Omental fat pad (tissue), 4 donors: ENCODE measurements at places on chromosomes 3 and 15.

DNA sequence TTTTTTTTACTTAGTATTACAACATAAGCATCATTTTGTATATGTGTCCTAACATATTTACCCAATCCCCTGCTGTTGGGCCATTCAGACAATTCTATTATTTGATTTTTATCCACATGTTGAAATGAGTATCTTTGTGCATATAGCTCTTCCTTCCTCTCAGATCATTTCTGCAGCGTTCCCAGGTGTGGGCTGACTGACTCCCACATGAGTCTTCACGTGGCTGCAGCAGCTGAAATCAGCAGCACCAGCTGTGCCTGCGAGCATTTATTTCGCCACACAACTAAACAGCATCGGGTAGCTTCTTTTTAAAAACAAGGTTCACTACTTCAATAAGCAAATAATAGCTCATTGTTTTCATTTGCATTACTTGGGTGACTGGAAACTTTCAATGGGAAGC is 44.5 kb upstream of the PDE8A start:
- DNase-seq, result no peak

DNA sequence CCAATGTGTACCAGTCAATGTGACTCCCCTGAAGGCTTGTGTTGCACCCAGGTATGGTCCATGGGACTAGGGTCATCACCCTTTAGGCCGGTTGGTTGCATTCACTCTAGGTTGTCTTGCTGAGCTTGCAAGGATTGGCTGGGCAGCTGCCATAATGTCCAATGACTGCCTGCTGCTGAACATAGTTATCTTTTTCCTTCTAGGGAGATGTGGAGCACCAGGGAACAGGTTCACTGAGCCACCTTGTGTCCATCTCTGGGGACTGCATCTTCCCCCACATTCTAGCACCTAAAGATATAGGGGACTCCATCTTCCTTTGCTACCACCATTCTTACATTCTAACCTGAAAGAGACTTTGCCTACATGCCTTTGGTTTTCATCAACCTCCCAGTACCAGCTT is 580.4 kb upstream of the TBL1XR1 start:
- DNase-seq, result no peak

DNA sequence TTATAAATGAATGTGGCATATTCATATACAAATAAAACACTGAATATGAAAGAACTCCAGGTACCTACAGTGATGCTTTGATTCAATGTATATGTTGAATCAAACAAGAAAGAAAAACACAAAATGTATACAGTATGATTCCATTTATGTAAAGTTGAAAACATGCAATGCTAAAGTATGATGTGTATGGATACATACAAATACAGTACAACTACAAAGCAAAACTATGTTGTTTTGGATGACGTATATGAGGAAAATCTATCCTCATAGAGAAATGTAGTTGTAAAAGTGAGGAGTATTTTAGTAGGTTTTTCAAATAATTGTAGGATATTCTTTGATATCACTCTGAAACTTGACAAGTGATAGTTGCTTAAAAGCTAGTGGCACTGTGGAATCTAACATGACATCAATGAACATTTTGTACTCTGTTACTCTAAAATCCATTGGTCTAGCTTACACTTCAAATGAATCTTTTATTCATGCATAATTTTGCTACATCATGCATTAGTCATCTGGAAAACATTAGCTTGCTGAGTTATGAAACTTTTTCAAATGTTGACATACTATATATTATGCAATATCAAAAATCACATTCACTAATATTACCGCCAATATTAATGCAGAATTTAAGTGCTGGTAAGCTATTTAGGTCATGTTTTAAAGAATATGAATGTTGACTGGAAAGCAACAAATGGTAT is 278.1 kb upstream of the CHRNA7 start:
- DNase-seq, result no peak

GRCh38 chr3:134487406-134487805 is 1.5 kb downstream of the CEP63 start:
- DNase-seq, result no peak

DNA sequence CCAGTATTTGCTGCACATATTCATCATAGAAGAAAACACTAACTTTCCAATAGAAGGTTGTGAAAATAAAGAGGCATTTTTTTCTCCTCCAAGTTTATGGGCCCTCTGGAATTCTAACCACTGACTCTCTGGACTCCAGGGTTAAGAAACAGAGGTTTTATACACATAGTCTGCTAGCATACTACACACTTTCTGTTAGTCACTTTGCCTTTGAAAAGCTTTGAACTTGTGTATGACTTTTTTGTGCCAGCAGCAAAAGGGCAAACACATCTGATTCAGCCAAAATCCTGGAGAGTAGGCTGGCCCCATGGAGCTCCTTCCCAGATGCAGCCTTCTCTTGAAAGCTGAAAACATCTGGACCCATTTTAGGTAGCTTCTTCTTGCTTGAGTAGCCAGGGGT is 6.2 kb downstream of the ZIC4 start:
- DNase-seq, result no peak

- DNase-seq, result no peak
These were observed 459.3 kb upstream of the AGTR1 start for GRCh38 chr3:148238421-148238821.
